ENCODE measurements at places on chromosomes 5 and 9.

GRCh38 chr5:133992429-133993155 is 12.2 kb downstream of the VDAC1 start:
- no peak for DNase-seq

DNA sequence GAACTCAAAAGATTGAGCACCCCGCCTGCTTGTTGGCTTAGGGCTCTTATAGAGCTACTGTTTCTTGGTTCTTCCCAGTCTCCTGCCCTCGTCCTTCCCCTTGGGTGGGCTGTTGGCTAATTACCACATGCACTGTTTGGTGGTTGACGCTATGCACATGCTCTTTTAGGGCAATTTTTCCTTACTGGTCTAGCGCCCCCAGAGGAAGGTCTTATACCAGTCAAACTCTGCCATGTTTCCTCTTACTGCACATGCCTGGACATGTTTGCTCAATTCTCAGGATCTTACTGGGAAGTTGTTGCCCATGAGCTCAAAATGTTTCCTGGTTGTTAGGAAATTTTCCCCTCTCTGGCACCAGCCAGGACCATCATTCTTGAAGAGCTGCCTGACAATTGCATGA is 101.9 kb downstream of the SLC28A3 start:
- DNase-seq: peak; percentile 6

DNA sequence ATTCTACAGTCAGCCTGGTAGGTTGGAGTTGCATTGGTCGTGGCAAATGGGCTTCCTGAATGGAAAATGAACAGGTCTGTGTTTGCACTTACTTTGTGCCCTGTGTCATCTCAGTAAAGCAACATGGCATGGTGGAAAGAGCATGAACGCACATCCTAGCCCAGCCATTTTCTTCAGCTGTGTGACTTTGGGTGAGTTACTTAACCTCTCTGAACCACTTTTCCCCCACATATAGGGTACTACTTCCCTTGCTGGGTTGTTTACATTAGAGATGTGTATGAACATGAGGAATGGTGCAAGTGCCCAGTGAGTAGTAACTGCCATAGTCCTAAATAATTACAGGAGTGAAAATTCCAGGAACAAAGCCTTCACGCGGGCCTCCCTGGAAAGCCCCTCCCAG is 83.6 kb downstream of the MVB12B start:
- no peak for DNase-seq

- no peak for DNase-seq
Measured at GRCh38 chr5:115796656-115797055, 19.8 kb downstream of the CDO1 start.

DNA sequence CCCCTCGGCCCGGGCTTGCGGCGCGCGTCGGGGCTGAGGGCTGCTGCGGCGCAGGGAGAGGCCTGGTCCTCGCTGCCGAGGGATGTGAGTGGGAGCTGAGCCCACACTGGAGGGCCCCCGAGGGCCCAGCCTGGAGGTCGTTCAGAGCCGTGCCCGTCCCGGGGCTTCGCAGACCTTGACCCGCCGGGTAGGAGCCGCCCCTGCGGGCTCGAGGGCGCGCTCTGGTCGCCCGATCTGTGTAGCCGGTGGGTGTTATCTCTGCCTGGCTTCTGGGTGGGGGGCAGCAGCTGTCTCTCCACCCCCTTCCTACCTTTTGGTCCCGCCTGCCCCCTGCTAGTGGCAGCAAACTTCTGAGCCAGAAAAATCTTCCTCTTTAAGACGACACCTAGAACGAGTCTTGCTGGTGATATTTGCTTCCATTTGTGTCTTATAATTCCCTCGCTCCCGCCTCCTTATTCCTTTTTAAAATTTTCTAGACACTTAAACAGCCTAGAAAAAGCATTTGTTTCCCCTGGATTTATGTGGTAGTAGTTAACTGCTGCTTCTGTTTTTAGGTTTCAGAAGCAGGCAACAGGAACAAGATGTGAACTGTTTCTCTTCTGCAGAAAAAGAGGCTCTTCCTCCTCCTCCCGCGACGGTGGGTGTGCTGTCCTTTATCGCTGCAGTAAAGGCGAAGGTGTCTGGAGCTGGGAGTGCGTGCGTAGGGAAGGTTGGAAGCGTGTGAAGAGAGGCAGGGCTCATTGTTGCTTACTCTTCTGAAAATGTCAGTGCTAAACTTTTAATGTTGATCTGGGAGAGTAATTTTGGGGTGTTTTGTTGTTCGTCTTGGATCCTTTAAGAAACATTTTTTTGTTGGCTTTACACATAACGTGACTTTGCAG is 554 bp downstream of the JAK2 start:
- DNase-seq: peak; percentile 33

DNA sequence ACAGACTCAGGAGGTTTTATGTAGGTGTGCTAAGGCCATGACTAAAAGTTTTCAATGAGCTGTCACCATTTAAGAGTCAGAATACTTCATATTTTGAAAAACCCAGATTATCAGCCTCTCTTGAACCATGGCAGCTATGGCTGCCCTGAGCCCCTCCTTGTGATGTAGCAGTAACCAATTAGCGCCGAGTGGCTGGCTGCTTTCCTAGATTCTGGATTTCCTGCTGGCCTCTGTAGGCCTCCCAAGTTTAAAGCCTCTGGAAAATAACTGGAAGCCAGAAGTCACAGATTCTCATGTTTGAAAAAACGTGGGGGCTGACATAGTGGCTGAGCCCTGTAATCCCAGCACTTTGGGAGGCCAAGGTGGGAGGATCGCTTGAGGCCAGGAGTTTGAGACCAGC is 25.5 kb downstream of the DAB2IP start:
- no peak for DNase-seq

DNA sequence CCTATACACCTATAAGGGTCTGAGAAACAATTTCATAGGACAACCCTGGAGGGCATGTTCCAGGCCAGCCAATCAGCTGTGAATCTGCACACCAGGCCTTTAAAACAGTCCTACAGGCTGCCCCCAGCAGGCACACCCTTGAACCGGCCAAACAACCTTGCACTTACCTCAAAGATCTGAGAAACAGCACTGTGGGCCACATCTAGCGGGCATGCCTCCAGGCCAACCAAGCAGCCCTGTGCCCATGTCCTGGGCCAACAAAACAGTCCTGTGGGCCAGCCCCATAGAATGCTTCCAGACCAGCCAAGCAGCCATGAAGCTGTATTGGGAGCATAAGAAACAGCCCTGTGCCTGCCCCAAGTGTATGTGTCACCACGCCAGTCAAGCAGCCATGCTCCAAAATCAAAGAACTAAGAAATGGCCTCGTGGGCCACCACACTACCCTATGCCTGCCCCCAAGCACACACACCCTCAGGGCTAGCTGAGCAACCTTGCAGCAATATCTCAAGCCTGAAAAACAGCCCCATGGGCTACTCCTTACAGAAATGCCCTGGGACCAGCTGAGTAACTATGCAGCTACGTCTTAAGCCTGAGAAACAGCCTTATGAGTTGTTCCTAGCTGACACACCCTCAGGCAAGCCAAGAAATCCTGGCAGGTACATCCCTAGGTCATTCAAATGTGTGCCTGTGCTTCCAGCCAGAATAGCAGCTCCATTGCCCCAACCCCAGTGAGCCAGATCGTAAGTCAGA is 2243.8 kb upstream of the C9orf72 start:
- no peak for DNase-seq

DNA sequence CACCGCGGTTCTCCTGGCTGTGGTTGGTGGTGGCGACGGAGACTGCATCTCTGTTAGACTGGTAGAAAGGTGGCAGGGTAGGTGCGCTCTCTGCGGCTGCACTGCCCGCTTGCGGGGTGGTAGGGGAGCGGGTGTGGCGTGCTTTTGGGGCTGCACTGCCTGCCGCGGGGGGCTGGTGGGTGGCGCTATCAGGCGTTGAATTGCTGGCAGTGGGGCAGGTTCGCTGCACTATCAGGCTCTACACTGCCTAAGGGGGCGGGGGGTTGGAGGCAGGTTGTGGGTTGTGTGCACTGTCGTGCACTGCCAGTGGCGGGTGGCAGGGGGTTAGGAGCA is 21.0 kb upstream of the TRIM52 start:
- DNase-seq: no peak

DNA sequence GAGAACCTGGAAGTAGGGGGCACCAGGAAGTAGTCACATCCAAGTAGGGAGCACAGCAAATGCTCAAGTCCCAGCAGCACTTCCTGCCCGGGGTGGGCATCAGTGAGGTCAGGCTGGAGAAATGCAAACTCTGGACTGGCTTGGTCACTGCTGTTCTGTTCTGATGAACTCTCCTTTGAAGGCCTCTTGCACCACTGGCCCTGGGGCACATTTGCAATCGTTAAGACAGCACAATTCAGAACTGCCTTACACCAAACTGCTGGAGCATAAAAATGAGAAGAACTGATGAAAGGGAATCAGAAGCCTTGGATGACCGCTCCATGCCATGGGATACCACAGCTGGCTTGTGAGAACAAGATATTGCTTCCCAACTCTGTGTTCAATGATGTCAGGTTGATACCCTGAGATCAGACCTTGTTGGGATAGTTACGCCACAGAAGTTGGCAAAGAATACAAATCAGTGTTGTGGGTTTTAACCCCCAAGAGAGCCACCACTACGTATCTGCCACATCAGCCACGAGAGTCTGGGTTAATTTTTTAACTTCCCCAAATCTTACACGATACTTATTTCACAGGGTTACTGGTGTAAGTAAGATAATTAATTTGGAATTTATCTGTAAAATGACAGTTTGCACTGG is 42.3 kb upstream of the ZSWIM6 start:
- no peak for DNase-seq

DNA sequence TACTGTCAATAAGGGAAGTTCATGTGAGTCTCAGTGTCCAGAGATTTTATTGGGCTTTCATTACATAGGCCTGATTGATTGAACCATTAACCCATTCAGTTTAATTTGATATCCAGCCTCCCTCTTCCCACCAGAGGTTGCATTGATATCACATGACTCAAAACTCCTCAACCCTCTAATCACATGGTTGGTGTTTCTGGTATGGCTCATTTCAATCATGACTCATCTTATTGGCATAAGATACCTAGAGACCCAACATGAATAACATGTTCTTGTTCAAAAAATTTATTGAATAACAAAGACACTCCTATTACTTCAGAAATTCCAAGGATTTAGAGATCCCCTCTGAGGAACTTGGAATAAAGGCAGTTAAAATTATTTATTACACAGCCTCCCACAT is 982.2 kb downstream of the TLE1 start:
- no peak for DNase-seq

DNA sequence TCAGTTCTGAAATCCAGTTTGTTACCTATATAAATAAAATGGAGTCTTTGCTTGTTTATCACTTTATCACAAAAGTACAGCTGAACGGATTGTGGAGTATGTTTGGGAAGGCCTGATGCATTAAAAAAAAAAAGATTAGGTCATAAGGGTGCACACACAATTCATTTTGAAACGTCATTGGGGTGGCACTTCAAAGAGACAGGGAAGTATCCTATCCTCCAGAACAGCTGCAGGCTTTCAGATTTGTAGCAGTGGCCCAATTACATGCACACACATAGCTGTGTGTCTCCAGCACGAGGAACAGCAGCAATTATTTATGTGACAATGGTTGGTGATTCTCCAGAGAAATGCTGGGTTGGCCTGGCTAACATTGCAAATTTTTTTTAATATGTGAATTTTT is 46.8 kb upstream of the FER start:
- DNase-seq: no peak

Measured in NT2/D1 (cell line).